ENCODE measurements at places on chromosomes 2 and 18. TPM values are rescaled to one million over a fixed set of nuclear protein-coding genes. Genes with fewer than 3 reads are reported as not detected.

The PRKCE gene
- total RNA-seq = 1.9 TPM

The SNORC gene
- total RNA-seq = 1.6 TPM

The BCL2L11 gene
- 11.3 TPM for total RNA-seq

The RIT2 gene
- 0.26 TPM for total RNA-seq

The MRO gene
- total RNA-seq = 1.7 TPM

The PLGLB2 gene
- not detected for total RNA-seq

The MAP2 gene
- 1.6 TPM for total RNA-seq

The AQP12A gene
- total RNA-seq = not detected

The HRH4 gene
- not detected for total RNA-seq

The AQP12B gene
- total RNA-seq = not detected

The KLHL41 gene
- total RNA-seq = not detected

The ADGRF3 gene
- total RNA-seq = not detected

The ATOH8 gene
- 1.1 TPM for total RNA-seq

The SNTG2 gene
- total RNA-seq = 2.1 TPM

The CD28 gene
- not detected for total RNA-seq

The LAMA3 gene
- 0.21 TPM for total RNA-seq

The PLGLB1 gene
- total RNA-seq = 0.33 TPM

The MC4R gene
- 0.03 TPM for total RNA-seq

The CTNNA2 gene
- total RNA-seq = 2.6 TPM

The FZD7 gene
- 103 TPM for total RNA-seq

The PHLPP1 gene
- total RNA-seq = 29.2 TPM

The SNED1 gene
- total RNA-seq = 1.1 TPM

The SFT2D3 gene
- total RNA-seq = 13.4 TPM

The BARD1 gene
- 21.8 TPM for total RNA-seq

The PDE11A gene
- 1.2 TPM for total RNA-seq

The CYP27A1 gene
- total RNA-seq = 14.3 TPM

The RAB17 gene
- total RNA-seq = 23.3 TPM

The CRYGD gene
- 5.5 TPM for total RNA-seq

The ASPRV1 gene
- 0.90 TPM for total RNA-seq

The CMPK2 gene
- 0.69 TPM for total RNA-seq

The DSG2 gene
- total RNA-seq = 66.0 TPM

The PTH2R gene
- total RNA-seq = 0.03 TPM

The CCDC178 gene
- not detected for total RNA-seq

The SH3RF3 gene
- total RNA-seq = 1.0 TPM

The SERPINB10 gene
- not detected for total RNA-seq

The CFC1 gene
- 0.52 TPM for total RNA-seq

The MYO5B gene
- total RNA-seq = 2.7 TPM

The NETO1 gene
- total RNA-seq = 15.9 TPM

The SERPINB7 gene
- not detected for total RNA-seq

The LOXHD1 gene
- total RNA-seq = 0.07 TPM

The CFAP210 gene
- total RNA-seq = 0.28 TPM

The COL5A2 gene
- total RNA-seq = 130 TPM

The BBS5 gene
- 1.3 TPM for total RNA-seq

The CDH19 gene
- not detected for total RNA-seq

The PNKD gene
- 61.3 TPM for total RNA-seq

The UGT1A8 gene
- not detected for total RNA-seq

The EIF4E2 gene
- 64.6 TPM for total RNA-seq

The C2orf80 gene
- total RNA-seq = not detected

The PDCL3 gene
- total RNA-seq = 14.2 TPM

The TEX261 gene
- total RNA-seq = 13.5 TPM

The SLC30A3 gene
- total RNA-seq = 0.89 TPM

The DBI gene
- 97.5 TPM for total RNA-seq

The TEKT4 gene
- total RNA-seq = not detected

The RAB6C gene
- total RNA-seq = not detected

The OR6B2 gene
- total RNA-seq = not detected

The DNAJC5G gene
- not detected for total RNA-seq

The CIB4 gene
- total RNA-seq = not detected

The RGPD3 gene
- total RNA-seq = 0.17 TPM
